ENCODE measurements at places on chromosomes 12 and 14.

DNA sequence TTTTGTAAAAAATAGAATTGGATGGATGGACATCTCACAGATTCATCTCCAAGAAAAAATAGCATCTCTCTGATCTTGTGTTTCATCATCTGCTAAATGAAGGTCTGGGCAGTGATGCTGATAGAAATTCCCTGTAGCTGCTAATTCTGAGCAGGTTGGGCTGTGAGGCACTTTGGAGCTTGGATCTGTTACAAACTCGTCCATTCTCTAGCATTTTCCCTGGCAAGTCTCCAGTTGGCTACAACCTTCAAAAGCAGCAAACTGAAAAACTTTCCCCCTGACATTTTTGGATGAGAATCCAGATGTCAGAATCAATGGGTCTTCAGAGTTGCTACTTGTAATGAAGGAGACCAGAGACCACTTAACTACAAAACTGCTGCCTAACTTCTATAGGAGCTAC, 72.7 kb downstream of the TPH2 start:
- DNase-seq, result no peak

- DNase-seq, result no peak
These were observed 100.7 kb upstream of the FKBP4 start for GRCh38 chr12:2693980-2694610.

GRCh38 chr12:57299514-57300016, 48.6 kb upstream of the STAC3 start:
- no peak for DNase-seq

DNA sequence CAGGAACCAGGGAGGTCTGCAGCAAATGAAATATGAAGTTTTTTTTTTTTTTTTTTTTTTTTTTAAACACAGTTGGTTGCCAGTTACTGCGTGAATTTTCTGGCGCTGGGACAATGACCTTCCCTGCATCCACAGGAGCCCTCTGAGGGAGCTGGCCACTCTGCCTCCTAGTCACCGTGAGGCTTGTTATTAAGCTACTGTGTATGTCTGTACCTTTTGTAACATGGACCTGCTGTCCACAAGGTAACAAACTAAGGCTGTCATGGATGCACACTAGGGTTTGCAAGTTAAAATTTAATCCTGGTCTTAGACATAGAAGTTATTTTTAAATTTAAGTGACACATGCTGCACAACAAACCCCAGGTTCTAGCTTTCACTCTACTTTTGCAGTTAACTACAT, 211.0 kb downstream of the SSPN start:
- DNase-seq, result no peak

DNA sequence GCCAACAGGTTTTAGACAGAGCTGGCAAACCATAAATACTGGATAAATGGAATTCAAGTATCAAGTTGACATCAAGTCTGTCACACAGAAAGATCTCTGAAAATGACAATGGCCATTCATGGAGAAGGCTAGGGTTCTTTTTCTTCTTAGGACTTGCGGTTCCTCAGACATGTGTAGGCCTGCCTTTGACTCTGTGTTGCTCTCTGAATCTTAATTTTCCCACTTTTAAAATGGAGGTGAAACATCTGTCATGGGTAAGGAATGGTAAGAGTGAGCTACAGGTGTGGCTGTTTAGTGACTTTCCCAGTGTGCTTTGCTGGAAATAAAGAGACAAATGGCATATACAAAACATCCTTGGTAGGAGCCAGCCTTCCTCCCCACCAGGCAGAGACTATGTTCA, 79.2 kb downstream of the PTCSC3 start:
- no peak for DNase-seq

GRCh38 chr12:52313926-52314325, 7.3 kb downstream of the KRT83 start:
- no peak for DNase-seq

DNA sequence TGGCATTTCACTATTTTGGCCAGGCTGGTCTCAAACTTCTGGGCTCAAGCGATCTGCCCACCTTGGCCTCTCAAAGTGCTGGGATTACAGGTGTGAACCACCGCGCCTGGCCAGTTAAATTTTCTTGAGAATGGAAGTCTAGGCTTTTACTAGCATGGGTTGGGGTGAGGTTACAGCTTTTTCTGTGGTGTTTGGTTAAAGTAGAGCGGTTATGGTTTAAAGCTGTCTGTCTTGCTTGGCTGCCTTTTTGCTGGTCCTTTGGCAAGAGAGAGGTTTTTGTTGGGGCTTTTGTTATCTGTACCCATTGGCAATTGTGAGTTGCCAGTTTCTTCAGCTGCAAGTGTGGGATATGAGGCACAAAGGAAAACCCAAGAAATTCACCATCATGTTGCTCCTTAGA, 84.1 kb downstream of the BRMS1L start:
- no peak for DNase-seq

DNA sequence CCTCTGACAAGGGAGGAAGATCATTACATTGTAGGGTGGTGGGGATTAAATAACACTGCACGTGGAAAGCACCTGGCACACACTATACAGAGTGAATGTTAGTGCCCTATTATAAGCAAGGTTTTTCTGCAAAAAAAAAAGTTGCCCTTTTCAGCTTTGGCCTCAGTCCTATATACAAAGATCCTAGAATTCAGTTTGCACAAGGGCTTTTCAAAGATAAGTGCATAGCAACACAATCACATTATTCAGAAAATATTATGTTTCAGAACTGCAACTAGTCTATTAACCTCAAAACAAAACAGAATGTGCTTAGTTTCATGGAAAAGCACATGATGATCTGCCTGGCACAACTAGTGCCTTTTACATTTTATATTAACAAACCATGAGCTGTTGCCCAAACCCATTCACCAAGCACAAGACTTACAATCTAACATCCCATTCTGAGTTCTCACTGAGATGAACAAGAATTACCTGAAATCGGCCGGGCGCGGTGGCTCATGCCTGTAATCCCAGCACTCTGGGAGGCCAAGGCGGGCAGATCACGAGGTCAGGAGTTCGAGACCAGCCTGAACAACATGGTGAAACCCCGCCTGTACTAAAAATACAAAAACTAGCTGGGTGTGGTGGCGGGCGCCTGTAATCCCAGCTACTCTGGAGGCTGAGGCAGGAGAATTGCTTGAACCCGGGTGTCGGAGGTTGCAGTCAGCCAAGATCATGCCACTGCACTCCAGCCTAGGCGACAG, 1.8 kb downstream of the TM7SF3 start:
- DNase-seq, result no peak

DNA sequence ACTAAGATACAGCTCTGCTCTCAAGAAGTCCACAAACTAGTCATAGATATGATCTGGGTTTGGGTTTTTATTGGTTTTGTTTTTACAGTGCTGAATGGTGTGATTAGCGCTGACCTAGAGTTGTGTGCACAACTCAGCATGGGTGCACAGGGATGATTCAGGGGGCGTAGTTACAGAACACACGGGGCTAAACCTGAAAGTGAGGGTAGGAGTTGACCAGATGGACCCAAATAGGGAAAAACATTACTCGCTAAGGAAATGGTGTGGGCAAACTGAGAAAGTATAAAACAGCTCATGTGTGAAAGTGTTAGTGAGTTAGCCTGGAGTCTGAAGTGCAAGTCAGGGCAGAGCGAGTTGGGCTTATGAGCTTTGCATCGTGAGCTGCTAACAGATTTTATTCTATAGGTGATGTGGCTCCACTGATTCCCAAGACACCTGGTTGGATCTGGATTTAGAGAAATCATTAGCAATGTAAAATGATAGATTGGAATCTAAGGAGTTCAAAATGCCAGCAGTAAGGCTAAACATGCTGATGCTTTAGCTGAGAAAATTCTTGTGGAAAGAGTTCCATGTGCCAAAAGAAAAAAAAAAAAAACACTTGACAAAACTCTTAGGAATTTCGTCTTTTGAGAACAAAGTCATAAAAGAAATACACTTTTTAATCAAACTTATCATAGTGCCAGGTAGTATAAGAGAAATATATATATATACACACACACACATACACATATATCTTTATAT, 134.9 kb downstream of the SLC5A8 start:
- DNase-seq, result no peak

DNA sequence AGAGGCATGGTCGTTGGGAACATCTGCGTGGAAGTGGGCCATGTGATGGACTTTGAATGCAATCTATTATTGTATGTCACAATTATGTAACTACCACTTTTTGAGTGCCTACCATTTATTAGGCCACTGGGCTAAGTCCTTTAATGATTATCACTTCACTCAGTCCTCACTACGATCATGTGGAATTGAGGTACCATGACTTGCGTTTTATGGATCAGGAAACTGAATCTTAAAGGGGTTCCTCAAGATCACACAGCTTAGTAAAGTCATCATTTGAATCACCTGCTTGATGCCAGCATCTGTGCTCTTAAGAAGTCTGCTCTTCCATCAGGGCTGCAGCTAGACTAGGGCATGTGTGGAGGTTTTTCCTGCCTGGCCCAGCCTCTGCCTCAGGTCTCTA, 136.7 kb downstream of the DAD1 start:
- DNase-seq, result no peak

GRCh38 chr14:60661721-60662120, 12.4 kb upstream of the SIX1 start:
- no peak for DNase-seq

GRCh38 chr14:106024983-106025604, 498.7 kb downstream of the TMEM121 start:
- DNase-seq, result no peak

DNA sequence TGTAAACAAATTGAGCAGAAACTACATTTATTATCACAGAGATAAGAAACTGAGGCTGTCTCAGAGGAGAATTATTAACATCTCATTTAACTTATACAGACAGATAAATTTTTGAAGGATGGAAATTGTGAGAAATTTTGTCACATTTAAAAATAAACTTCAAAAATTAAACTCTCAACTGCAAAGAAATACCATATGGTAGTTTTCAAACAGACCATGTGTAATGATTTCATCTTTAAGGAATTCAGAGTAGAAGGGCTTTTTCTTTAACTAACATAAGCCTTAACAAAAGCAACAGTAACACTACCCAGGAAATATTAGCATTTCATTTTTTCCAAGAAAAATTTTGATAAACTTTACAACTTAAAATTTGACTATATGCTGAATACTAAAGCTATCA, 26.6 kb downstream of the NUP37 start:
- DNase-seq, result no peak

DNA sequence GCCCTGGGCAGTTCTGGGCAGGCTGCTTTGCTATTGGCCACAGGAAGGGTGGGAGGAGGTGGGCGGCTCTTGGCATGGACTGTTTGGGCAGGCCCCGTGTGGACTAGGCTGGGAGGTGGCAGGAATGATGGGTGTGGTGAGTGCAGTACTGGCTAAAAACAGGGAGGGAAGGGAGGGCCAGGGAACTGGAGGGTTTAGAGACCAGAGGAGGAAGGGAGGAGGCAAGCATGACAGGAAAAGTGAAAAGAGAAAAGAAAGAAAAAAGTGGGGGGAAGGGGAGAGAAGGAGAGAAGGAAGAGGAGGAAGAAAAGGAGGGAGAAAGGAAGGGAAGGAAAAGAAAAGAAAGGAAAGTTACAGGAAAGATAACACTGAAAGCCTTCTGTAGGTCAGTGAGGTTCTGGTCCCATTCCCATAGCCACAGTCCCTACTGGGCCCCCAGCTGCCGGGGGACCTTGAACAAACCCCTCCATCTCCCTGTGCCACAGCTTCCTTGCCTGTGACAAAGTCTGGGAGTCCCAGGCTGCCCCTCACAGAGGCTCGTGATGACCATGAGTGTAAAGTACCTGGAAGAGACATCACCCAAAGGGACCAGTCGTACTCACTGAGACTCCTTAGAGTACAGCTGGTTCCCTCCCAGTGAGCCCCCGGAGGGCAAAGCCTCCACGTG, 1.1 kb upstream of the C14orf132 start:
- DNase-seq, result peak; percentile 87

DNA sequence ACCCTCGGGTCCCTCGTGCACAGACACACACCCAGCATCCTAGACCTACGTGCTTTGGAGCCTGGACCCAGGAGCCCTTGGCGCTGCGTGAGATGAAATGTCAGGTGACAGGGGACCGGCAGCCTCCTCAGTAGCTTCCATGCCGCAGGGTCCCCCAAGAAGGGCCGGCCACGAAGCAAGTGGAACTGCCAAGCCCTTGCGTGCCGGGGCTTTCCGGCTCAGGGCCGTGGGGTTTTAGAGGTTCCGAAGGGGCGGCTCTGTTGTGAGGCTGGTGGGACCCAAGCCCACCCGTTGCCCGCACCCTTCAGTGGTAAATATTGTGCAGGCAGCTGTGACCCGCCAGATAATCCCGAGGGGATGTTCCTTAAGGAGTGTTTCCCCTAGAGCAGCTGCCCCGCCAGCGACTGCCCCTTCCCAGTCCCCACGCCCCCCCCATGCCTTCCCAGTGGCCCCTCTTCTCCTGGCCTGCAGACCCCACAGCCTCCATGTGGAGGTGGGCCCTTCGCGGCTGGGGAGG, 133.7 kb downstream of the ADGRD1 start:
- DNase-seq, result peak; percentile 34

DNA sequence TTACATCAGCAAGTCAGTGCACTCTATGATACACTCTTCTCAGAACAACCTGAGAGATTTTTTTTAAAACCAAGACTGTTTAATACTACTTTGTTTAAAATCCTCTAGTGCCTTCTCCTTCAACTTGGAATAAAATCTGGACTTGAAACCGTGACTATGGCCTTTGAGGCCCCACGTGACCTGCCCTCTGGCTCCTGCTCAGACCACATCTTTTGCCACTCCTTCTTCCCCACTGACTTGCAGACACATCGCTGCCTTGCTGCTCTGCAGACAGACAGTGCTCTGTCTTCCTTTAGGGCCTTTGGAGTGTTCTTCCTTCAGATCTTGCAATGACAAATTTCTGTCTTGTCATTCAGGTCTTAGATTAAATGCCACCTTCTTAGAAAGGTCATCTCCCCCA, 48.5 kb downstream of the TTC8 start:
- no peak for DNase-seq

- DNase-seq, result no peak
These were observed 850.2 kb upstream of the TMEM132C start for GRCh38 chr12:127416796-127417195.

DNA sequence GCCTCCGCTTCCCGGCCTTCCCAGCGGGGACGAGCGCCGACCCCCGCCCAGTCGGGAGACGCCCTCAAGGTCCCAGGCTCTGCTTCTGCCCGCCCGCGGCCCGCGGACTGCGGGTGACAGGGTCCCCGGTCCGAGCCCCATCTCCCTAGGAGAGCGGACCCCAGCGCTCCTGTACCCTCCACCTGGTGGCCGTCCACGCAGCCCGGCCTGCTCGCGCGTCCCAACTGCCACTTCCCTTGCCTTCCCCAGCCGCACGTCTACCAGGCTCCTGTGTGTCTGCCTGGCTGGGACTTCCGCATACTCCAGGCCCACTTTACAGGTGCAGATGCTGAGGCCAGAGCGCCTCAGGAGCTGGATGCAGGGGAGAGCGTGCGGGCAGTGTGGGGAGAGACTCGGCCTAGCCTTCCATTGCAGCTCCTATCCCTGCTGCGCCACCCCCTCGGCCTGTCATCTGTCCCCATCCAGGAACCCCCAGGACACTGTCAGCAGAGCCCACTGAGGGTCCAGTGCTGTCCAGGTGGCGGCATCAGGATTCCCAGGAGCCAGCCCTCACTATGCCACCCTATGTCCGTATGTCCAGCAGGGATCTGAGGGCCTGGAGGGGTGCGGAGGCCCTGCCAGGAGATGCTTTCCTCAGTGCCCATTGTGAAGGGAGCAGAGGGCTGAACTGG, 8.0 kb upstream of the ANKRD9 start:
- no peak for DNase-seq
